ENCODE measurements at places on chromosomes 6 and 20. TPM values are rescaled to one million over a fixed set of nuclear protein-coding genes. Genes with fewer than 3 reads are reported as not detected.

C4B gene
- total RNA-seq: 9.3 TPM

MATN4 gene
- total RNA-seq: not detected

PNLDC1 gene
- not detected for total RNA-seq

FGD2 gene
- total RNA-seq: not detected

RAET1E gene
- 0.37 TPM for total RNA-seq

TSPO2 gene
- total RNA-seq: not detected

DUSP15 gene
- total RNA-seq: not detected

RAB32 gene
- 111 TPM for total RNA-seq

PPP1R14C gene
- 0.65 TPM for total RNA-seq

CST2 gene
- total RNA-seq: 0.71 TPM

EGFL8 gene
- 0.57 TPM for total RNA-seq

SLC26A8 gene
- total RNA-seq: 0.14 TPM

E2F1 gene
- total RNA-seq: 1.5 TPM

TNFRSF6B gene
- 0.65 TPM for total RNA-seq

PHACTR3 gene
- total RNA-seq: not detected

All from smooth muscle cell of bladder (primary cell).